ENCODE measurements at places on chromosomes 13 and 19. TPM values are rescaled to one million over a fixed set of nuclear protein-coding genes. Genes with fewer than 3 reads are reported as not detected.

VSTM2B gene
- polyA plus RNA-seq = 0.60 TPM

WDR62 gene
- 6.2 TPM for polyA plus RNA-seq

MCF2L gene
- polyA plus RNA-seq = 46.9 TPM

PPP2R1A gene
- polyA plus RNA-seq = 449 TPM

MVB12A gene
- 70.9 TPM for polyA plus RNA-seq

RNF225 gene
- not detected for polyA plus RNA-seq

ZNF723 gene
- polyA plus RNA-seq = not detected

All from renal cortex interstitium (tissue), 15 donors.